ENCODE measurements at places on chromosomes 7 and 10. TPM values are rescaled to one million over a fixed set of nuclear protein-coding genes. Genes with fewer than 3 reads are reported as not detected.

GLCCI1 gene
- 12.3 TPM for total RNA-seq

PDGFA gene
- total RNA-seq = 57.5 TPM

GIMAP5 gene
- total RNA-seq = 3.1 TPM

CPA2 gene
- 2.1 TPM for total RNA-seq

RTKN2 gene
- total RNA-seq = 0.70 TPM

SGCE gene
- total RNA-seq = 70.2 TPM

GTF2IRD1 gene
- 30.7 TPM for total RNA-seq

OR2A1 gene
- total RNA-seq = not detected

PDE1C gene
- 2.5 TPM for total RNA-seq

HECW1 gene
- 1.2 TPM for total RNA-seq

MUC12 gene
- 357 TPM for total RNA-seq

REEP3 gene
- 61.2 TPM for total RNA-seq

TET1 gene
- 5.7 TPM for total RNA-seq

GNGT1 gene
- not detected for total RNA-seq

TMEM139 gene
- total RNA-seq = 16.2 TPM

GRID2IP gene
- total RNA-seq = 1.0 TPM

SUV39H2 gene
- total RNA-seq = 9.3 TPM

CEP41 gene
- total RNA-seq = 6.6 TPM

MEST gene
- total RNA-seq = 31.7 TPM

FKBP6 gene
- total RNA-seq = not detected

ITGA8 gene
- total RNA-seq = 2.2 TPM

MSS51 gene
- 2.7 TPM for total RNA-seq

WIPF3 gene
- total RNA-seq = 2.2 TPM

NOD1 gene
- total RNA-seq = 13.2 TPM

AKR1C8 gene
- not detected for total RNA-seq

NME8 gene
- not detected for total RNA-seq

PPP1R3C gene
- 23.3 TPM for total RNA-seq

LIPJ gene
- 0.34 TPM for total RNA-seq

LBX1 gene
- not detected for total RNA-seq

HABP2 gene
- total RNA-seq = not detected

MUC3A gene
- total RNA-seq = 184 TPM

SFTPA2 gene
- 8.2 TPM for total RNA-seq

Measured in mucosa of descending colon (tissue), 3 donors.